Dermis microvascular lymphatic vessel endothelial cell (primary cell): ENCODE measurements at places on chromosomes 1 and 21. TPM values are rescaled to one million over a fixed set of nuclear protein-coding genes. Genes with fewer than 3 reads are reported as not detected.

APOBEC4 gene
- not detected in 2 replicates for total RNA-seq

GRCh38 chr1:204986181-204986580 is 56.8 kb upstream of the CNTN2 start:
- no peak for DNase-seq

GRCh38 chr1:28267633-28268032 is 8.3 kb downstream of the SESN2 start:
- peak; percentile 14 for DNase-seq

DNA sequence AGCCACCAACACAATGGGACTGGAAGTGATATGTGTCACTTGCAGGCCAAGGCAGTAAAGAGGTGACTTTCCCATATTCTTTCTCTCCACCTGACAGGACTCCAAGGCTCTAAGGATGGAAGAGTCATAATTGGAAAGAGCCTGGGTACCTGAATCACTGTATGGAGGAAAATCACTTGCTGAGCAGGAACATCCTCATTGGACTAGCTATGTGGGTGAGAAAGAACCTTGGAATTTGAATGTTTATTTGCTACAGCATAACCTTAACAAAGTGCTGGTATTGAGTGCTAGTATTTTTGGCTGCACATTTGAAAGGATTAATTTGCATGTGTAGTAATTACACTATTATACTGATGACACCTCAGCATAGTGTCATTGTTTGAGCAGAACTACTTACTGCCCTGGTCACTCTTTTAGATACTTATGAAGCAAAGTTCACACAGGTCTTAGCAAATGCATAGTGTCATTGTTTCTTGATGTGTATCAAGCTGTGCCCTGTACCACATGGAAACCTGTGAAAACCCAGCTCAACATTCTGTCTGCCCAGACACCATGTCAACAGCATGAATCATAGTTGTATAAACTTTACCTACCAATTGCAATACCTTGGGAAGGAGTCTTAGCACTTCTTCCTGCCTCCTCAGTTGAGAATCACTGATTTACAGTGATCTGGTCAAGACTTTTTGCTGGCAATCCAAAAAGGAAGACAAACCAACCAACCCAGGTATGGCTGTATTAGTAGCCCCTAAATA is 5.1 kb upstream of the S100A10 start:
- DNase-seq = no peak
